Cardiac septum (tissue), 1 donor: ENCODE measurements at places on chromosomes 3 and 15. TPM values are rescaled to one million over a fixed set of nuclear protein-coding genes. Genes with fewer than 3 reads are reported as not detected.

Gene TP63
- total RNA-seq: 0.40 TPM

Gene IGSF10
- total RNA-seq: 0.83 TPM

DNA sequence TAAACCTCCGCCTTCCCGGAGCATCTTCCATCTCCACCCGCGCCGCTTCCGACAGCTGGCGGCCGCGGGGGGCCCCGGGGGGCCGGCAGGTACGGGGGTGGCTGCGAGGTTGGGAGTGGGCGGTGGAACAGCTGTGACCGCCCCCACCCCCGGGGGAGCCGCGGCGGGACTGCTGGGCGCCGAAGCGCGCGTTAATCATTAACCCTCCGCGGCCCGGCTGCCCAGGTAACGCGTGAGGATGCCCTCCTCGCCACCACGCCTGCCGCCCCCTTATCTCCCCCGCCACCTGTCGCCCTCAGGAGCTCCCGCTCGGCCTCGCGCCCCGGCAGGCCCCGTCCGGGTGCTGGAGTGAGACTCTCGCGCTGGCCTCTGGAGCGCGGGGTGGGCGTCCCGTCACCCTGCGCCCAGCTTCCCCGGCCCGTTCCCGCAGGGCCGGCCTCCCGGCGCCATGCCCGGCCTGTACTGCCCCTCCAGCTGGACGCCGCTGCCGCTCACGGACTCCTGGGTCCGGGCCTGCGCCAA is 757 bp downstream of the VWA5B2 start:
- DNase-seq: no peak

Gene C2CD4A
- total RNA-seq: 0.05 TPM

GRCh38 chr15:78065284-78065872 is 12.1 kb downstream of the TBC1D2B start:
- DNase-seq: no peak

DNA sequence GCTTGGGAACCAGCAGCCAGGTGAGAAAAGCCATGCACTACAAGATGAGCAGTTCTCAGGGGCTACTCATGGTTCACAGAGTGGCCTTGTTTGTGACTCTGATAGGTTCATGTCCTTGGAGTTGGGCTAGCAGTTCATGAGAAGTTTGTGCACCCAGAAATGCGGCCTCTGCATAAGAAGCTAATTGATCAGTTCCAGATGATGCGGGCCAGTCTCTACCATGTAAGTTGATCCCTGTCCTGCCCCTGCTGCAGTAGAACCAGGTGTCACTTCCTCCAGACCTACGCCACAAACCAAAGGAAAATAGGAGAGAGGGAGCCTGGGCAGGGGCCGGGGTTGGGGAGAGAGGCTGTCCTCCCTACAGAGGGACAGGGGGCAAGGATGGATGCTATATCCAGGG is 27.2 kb upstream of the MANF start:
- DNase-seq: peak; percentile 66

DNA sequence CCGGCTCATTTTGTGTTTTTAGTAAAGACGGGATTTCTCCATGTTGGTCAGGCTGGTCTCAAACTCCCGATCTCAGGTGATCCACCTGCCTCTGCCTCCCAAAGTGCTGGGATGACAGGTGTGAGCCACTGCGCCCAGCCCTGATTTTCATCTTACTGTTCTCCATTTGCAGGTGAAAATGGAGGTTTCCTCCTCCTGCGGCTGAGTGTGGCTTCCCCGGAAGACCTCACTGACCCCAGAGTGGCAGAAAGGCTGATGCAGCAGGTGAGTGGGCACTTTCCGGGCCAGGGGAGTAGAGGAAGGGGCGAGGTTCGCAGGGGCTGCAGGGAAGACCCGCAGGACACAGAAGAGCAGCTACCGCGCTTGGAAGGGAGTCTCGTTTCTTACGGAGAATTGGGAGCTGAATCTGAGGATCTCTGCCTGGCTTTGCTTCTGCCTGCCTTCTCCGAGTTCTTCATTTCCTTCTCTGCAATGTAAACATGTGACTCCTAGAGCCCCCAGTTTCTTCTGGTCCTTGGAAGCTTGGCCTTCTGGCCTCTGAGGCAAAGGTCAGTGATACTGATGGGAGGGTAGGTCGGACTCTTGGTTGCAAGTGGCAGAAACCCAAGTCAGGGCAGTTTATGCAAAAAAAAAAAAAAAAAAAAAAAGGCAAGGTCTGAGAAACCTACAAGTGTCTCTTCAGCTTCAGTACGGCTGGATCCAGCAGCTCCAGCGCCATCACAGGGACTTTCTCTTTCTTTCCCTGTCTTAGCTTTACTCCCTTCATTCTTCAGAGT is 8.9 kb downstream of the MUC20 start:
- peak; percentile 75 for DNase-seq

DNA sequence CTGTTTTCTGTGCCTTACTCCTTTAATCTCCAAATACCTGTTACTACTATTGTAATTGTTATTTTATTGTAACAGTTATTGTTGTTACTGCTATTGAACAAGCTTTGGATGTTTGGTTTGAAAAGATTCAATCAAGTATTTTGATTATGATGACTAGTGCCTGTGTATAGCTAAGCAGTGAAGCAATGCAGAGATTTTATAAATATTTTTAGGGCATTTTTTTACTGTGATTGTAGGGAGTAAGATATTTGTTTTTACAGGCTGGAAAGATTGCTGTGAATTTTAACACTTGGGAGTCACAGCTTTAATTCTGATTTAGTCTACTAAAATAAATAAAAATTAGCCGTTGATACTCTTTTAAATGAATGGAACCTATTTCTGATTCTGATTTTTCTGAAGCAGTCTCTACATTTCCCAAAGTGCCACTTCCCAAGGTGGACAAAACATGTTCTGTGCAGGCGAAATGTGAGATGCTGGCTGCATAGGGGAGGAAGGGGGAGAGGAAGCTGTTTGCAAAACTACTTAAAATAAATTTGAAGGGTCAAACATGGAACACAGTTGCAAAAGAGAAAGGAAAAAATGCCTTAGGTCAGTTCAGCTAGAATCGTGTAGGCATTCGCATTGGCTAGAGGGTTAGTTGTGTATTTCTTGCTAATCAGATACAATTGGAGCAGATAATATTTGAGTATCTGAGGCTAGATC is 25.7 kb downstream of the EEFSEC start:
- DNase-seq: no peak

- no peak for DNase-seq
These were observed 74.4 kb downstream of the CPN2 start for GRCh38 chr3:194276768-194277103.

- no peak for DNase-seq
These were observed 37.5 kb upstream of the CLRN1 start for GRCh38 chr3:151009981-151010380.

- no peak for DNase-seq
These were observed 128.5 kb downstream of the SERPINI1 start for GRCh38 chr3:167863811-167864551.

DNA sequence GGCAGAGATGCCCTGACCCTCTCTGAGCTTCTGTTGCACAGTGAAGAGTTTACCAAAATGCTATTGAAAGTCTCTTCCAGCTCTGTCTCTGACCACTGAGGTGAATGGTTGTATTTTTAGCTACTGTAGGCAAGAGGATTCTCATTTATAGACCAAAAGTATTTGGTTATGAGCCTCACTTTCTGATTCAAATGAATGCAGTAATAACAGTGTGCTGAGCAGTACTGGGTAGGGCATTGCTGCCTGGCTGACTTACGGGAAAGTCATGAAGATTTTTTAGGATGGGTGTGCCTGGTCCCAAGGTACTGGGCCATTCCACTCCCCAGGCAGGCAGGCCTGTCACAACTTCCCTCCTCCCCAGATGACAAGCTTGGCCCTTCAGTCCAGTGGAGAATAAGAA is 15.5 kb downstream of the PLA1A start:
- DNase-seq: no peak

GRCh38 chr3:18483226-18483625 is 58.1 kb upstream of the SATB1 start:
- no peak for DNase-seq

Gene XYLB
- total RNA-seq: 0.46 TPM

GRCh38 chr15:83061680-83062079 is 5.4 kb downstream of the BTBD1 start:
- DNase-seq: no peak

DNA sequence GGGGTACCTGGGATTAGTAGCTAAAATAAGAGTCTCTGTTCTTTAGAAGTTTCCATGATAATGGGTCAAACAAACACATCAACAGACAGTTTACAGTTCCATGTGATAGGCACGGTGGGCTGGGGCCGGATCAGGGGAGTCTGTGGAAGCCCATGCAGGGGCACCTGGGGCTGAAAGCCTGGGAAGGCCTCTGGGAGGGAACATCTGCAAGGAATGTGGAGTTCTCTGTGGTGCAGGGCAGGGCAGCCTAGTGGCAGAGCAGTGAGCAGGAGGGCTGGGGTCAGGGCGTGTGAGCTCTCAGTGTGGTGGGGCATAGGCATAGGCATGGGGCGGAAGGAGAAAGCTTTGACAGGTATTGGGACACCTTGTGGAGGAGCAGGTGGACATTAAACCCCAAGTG is 207.7 kb upstream of the TRIM42 start:
- no peak for DNase-seq

Gene SLC12A8
- 0.51 TPM for total RNA-seq
